ENCODE measurements at places on chromosomes 4 and X. TPM values are rescaled to one million over a fixed set of nuclear protein-coding genes. Genes with fewer than 3 reads are reported as not detected.

DNA sequence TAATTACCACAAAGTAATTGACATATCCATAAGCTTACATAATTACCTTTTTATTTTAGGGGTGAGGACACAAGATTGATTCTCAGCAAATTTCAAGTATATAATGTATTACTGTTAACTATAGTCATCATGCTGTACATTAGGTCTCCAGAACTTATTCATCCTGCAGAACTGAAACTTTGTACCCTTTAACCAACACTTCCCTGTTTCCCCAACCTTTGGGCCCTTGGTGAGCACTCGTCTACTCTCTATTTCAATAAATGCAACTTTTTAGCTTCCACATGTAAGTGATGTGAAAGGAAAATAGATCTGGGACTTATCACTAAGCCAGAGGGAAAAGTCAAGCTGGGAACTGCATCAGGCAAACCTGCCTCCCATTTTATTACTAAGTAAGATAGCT is 33.6 kb upstream of the CCNG2 start:
- no peak for DNase-seq
- no peaks in the 10 kb centered on the region for H3K36me3 ChIP-seq
- H3K4me3 ChIP-seq = no peak overlapping the region
- no peak overlapping the region for H3K27ac ChIP-seq

The USP17L21 gene
- total RNA-seq = not detected

DNA sequence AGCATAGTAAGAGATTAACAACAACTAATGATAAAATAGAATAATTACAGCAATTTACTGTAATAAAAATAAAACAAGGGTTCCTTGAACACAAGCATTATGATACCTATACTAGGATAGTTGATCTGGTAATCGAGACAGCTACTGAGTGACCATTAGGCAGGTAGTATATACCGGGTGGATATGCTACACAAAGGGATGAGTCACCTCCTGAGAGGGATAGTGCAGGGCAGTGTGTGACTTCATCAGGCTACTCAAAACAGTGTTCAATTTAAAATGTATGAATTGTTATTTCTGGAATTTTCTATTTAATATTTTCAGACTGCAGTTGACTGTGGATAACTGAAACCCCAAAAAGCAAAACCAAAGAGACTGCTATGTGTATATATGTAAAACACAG is 9.7 kb upstream of the ANTXR2 start:
- no peaks in the 10 kb centered on the region for H3K4me1 ChIP-seq
- no peak overlapping the region for H3K4me3 ChIP-seq
- H3K27me3 ChIP-seq = peaks cover 4% of the 10 kb centered on the region
- no peak for DNase-seq

- no peak for DNase-seq
- no peaks in the 10 kb centered on the region for H3K36me3 ChIP-seq
- H3K27me3 ChIP-seq = no peaks in the 10 kb centered on the region
- no peak overlapping the region for H3K4me3 ChIP-seq
- no peak overlapping the region for H3K27ac ChIP-seq
These were observed 105.0 kb downstream of the SHROOM3 start for GRCh38 chr4:76539979-76540378.

The DCK gene
- 21.0 TPM for total RNA-seq

GRCh38 chrX:57294961-57295360 is 8.5 kb downstream of the FAAH2 start:
- H3K27ac ChIP-seq = no peak overlapping the region
- H3K4me1 ChIP-seq = no peaks in the 10 kb centered on the region
- no peak overlapping the region for H3K4me3 ChIP-seq
- peaks cover 4% of the 10 kb centered on the region for H3K36me3 ChIP-seq

DNA sequence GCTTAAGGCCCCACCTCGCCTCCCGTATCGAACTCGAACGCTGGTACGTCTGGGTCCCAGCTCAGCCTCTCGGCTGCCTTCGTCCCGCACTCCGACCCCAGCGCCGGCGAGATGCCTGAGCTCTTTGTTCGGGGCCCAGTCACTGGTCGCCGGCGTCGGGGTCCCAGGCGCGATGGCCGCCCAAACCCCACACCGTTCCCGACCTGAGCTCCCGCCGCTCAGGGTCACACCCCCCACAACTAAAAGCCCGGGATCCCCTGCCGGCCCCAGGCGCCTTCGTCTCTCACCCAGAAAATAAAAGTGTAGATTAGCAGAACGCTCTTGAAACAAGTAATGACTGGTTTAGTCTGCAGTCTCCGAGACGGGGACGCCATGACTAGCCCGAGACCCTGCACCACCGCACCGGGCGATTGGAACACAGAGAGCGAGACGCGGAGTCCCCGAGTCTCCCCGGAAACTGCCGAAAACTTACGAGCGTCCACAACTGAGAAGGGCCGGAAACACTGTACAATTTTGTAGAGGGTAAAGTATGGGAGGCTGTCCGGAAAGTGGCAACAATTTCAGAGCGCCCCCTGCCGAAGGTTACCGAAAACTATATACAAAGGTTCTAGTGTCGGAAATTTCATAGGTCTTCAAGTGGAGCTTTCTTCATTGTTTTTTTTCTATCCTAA is at the start of gene TSPAN6:
TSPAN6 (minus strand) TSS at position 486 of the 671 bp plus-strand sequence; CDS start at position 374, 112 bp downstream.
- peak within 1 kb of the TSS; percentile 96 for H3K27ac ChIP-seq
- no peaks in the 10 kb centered on the region for H3K27me3 ChIP-seq
- peaks cover 7% of the 10 kb centered on the region for H3K36me3 ChIP-seq
- peaks cover 21% of the 10 kb centered on the region for H3K4me1 ChIP-seq

The DMRTC1 gene
- total RNA-seq = 0.56 TPM

GRCh38 chr4:112451831-112452230 is 64.1 kb downstream of the NEUROG2 start:
- no peak overlapping the region for H3K4me3 ChIP-seq
- peaks cover 3% of the 10 kb centered on the region for H3K36me3 ChIP-seq
- peaks cover 14% of the 10 kb centered on the region for H3K4me1 ChIP-seq
- no peak overlapping the region for H3K27ac ChIP-seq

GRCh38 chrX:39214387-39215126 is 413.3 kb downstream of the MID1IP1 start:
- no peak for DNase-seq
- no peak overlapping the region for H3K4me3 ChIP-seq
- H3K27ac ChIP-seq = no peak overlapping the region
- no peaks in the 10 kb centered on the region for H3K4me1 ChIP-seq
- no peaks in the 10 kb centered on the region for H3K27me3 ChIP-seq
- peaks cover 4% of the 10 kb centered on the region for H3K36me3 ChIP-seq
